DMS153 (cell line): ENCODE measurements at places on chromosomes 2 and 18.

DNA sequence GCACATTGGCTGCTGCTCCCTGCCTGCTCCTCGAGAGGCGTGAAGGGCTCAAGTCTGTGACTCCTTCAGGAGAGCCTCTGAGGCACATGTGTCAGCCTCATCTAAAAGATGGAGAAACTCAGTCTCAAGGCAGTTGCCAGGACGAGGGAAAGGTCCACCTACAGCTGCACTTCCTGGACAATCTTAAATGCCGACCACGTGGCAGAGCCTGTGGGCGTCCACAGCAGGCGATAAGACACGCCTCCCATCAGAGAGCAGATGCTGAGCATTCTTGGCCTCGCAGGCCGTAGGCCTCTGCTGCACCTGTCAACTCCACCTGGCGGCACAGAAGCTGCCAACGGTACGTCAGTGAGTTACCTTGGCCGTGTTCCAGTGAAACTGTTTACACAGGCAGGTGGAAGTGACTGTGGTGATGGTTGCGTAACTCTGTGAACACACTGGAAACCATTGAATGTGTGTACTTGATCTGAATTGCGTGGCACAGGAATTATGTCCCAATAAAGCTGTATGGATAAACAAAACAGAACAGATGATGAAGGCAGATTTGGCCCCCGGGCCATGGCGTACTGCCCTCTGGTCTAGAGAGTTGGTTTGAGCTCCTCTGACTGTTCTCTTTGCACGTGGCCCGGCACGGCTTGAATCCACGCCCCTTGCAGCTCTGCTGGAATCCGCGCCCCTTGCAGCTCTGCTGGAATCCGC lies 114.5 kb downstream of the RNF144A start:
- DNase-seq = peak; percentile 100

- DNase-seq = no peak
Observed at GRCh38 chr2:63580651-63581297, 7.5 kb downstream of the WDPCP start.

DNA sequence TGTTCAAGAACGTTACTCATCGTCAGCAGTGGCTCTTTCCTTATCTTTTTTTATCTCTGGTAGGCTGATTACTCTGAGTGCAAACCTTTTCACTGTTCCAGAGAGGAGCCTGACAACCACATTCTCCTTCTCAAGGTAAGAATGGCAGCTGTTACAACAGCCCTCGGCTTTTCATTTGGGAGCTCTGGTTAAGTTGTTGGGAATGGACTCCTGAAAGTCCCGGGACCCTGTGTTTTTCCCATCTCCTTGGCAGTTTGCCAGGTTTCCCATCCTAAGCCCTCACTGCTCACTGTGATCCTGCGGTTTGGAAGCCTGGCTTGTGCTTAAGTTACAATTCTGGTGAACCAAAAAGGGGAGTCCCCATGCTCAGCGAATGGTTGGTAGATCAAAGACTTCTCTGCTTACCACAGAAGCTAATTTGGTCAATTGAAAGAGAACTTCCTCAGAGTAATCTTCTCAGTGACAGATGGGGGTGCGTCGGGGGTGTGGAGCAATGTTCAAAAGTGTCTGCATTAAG lies 122.3 kb downstream of the LYPD6B start:
- no peak for DNase-seq

DNA sequence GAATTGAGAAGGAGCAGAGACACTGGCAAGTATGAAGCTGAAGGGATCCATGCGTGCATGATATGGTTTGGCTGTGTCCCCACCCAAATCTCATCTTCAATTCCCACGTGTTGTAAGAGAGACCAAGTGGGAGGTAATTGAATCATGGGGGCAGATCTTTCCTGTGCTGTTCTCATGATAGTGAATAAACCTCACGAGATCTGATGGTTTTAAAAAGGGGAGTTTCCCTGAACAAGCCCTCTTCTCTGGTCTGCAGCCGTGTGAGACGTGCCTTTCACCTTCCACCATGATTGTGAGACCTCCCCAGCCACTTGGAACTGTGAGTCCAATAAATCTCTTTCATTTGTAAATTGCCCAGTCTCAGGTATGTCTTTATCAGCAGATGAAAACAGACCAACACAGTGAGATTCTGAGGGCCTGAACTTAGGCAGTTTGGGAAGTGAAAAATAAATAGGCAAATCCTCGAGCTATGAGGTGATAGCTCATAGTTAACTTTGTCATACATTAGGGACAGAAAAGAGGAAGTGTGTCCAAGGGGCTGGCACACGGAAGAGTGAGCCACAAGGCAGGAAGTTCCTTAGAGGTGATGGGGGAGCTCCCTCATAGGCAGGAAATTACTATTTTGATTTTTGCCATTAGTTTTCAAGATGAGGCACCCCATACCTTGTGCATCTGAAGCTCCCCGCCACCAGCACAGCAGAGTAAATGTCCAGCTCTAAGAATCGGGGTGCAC lies 658.8 kb upstream of the ID2 start:
- DNase-seq = no peak

- DNase-seq = no peak
Observed at GRCh38 chr2:45855374-45855773, 203.9 kb downstream of the PRKCE start.

DNA sequence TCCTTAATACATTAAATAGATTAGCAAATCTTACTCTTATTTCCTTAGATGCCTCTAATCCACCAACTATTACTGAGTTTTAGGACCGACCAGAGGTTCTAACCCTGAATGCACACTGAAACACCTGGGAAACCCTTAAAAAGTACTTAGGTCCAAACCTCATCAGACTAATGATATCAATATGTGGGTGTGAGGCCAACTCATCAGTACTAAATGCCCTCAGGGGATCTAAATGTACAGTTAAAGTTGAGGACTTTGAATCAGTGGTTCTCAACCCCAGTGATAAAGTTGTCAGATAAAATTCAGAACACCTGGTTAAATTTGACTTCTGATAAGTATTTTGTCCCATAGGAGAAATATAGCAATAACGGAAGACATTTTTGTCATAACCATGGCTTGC lies 20.9 kb downstream of the MMADHC start:
- no peak for DNase-seq

- DNase-seq = no peak
Observed at GRCh38 chr2:222594679-222595078, 61.2 kb downstream of the FARSB start.

- DNase-seq = no peak
Observed at GRCh38 chr18:54135216-54135615, 89.3 kb downstream of the MBD2 start.

DNA sequence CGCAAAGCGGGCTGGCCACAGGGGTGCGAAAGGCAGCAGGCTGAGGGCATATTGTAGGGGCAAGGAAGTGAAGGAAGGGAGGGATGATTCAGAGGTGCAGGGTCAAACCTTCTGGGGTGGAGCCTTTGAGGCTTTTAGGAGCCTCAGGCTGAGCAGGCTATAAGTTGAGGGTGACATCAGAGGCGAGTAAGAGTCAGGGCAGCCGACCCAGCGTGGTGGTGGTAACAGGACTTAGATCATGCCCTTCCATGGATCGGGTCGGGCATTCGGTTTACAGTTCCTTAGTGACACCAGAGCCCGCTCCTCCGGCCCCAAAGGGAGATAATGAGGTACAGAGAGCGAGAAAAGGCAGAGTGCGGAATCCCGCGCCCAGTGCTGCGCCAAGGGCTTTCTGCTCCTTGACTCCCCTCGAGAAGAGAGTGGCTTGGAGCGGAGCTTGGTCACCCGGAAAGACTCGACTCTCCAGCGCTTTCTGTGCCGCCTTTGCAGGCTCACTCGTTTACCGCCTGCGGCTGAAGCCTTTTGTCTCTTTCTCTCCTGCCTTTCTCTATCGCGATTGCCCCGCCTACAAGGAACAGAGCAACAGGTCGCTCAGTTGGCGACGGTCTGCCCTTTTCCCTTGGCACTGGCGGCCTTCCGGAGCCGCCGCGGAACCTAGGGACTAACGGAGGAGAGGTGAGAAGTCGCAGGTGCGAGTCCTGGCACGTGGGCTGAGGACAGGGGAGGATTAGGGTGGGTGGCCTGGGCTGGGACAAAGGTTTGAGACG lies 720 bp downstream of the LBX2 start:
- no peak for DNase-seq

- DNase-seq = no peak
Observed at GRCh38 chr2:217851191-217852020, 151.4 kb downstream of the TNS1 start.

DNA sequence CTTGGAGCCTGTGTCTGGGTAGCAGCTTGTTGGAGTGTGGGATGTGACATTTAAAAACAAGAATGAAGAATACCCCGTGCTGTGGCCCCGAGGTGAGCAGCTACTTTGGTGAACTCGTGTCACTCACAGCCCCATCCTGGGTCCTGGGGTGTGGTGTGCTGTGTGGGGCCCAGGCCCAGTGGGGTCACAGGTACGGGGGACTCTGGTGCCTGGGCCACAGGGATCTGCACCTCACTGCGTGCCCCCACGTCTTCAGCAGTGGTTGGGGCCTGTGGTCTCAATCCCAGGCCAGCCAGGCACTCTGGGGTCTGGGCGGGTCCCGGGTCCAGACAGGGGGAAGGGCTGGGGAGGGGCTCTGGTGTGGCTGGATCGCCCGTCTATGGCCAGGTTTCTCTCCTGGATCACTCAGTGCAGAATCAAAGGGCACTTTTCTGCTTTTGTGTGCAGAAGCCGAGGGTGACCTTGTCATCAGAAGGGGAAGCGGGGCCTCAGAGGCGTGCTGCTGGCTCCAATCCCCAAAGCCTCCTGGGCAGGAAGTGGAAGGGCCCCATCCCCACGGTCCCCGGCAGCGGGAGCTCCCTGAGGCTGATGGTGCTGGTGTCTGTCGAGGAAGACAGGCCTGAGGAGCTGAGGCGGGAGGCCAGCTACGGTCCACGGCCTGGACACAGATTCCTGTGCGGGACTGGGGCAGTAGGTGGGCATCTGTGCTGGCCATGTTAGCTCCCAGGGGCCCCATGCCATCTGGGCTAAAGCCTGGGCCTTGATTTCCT lies 1.4 kb downstream of the GPR35 start:
- no peak for DNase-seq

- DNase-seq = no peak
Observed at GRCh38 chr18:63823516-63824219, 48.5 kb downstream of the SERPINB7 start.

DNA sequence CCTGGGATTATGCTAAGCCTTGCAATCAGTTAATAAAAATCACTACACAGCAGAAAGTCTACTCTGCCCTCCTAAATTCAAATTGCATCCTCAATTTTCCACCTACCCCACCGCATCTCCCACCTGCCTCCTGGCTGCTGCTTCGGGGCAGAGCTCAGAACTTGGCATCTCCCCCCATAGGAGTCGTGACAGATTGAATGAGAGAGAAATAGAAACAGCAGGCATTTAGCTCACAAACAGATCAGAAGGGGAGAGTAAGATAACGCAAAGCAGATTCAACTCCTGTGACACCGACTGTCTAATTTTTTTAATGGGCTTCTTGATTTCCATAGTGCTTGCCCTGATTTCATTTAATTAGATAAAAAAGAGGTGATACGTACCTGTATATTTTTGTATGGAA lies 24.7 kb upstream of the LRRC30 start:
- no peak for DNase-seq
